Fibroblast of pulmonary artery (primary cell): ENCODE measurements at places on chromosomes 4 and X.

DNA sequence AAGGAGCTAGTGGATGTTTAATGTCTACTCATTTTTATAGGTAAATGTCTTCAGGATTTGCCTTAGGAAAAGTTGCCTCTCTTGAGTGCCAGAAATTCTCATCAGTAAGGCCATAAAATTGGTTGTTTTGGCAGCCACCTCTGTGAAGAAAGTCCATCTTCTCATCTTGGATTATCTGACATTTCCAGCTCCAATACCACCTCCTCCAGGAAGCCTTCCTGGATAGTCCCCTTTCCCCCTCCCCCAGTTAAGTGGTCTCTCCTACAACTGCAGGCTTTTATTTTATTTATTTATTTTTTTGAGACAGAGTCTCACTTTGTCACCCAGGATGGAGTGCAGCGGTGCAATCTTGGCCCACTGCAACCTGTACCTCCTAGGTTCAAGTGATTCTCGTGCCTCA is 87.1 kb downstream of the PPP2R2C start:
- no peak for DNase-seq

DNA sequence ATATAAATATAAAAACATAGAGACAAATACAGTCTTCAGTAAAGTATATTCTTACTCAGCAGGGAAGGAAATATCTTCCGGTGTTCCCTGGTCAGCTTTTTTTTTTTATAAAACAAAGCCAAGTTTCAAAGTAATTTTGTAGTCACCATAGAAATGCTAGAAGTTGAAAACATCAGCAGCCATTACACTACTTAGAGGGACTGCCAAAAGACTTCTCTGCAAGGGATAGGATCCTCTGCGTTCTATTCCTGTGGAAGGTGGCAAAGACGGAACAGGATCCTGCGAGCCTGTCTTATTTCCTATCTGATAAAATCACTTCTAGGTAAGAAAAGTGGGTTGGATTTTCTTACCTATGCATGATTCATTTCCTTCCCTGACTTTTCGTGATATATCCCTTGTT is 19.4 kb downstream of the CLDN22 start:
- no peak for DNase-seq

DNA sequence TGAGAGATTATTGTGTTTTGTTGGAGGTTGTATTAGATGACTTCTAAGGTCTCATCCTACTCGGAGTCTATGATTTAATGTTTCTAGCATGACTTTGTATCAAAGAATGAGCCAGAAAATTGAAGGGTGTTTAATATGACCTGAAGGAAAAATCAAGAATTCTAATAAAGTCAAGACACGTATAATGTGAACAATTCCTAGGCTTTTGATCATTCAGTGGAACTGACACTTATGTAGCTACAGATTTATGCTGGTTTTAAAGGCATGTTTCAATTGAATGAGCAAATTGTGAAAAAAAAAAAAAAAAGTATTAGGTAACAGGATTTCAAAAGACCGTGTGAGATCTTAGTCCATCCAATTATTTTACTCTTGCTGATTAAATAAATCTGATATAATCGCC is 64.9 kb downstream of the GRID2 start:
- no peak for DNase-seq

GRCh38 chr4:10003666-10004065 is 17.6 kb downstream of the SLC2A9 start:
- no peak for DNase-seq

DNA sequence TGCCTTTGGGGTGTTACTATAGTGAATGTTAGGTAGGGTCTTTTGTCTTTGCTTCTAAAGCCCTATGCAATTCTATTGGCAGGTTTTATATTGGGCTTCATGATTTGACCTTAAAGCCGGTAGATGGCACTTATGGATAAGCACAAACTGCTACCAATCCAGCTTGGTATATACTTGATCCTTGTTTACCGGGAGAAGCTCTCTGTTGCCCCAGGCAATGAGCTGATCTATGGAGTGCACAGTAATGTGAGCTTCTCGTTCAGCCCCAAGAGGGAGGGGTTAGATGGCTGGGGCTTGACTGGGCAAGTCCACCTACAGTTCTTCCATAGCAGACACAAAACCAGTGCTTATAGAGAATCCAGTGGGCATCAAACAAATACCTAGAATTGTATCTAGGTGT is 287.2 kb upstream of the CT83 start:
- DNase-seq, result no peak

DNA sequence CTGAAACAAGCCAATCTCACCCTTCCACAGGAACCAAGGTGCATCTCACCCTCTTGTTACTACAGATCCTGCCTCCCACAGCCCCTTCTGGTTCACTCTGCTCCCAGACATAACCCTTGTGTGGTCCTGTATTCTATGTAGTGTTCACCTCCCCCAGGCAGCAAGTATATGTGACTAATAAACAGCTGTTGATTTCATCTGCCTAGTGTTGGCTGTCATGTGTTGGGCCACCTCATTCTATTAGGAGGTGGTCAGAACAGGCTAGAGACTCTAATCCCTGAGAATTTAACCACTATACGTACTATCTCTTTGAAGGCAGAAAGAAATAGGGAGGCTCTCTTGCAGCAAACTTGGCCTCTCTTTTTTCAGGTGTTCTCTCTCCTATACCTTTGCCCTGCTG is 134.3 kb upstream of the RPL34 start:
- DNase-seq, result no peak

GRCh38 chr4:143356493-143356892 is 19.8 kb downstream of the GAB1 start:
- DNase-seq, result no peak
